NCI-H2081 (cell line): ENCODE measurements at places on chromosomes 4 and X.

GRCh38 chrX:30971774-30972603 lies 82.9 kb upstream of the TAB3 start:
- DNase-seq: no peak

DNA sequence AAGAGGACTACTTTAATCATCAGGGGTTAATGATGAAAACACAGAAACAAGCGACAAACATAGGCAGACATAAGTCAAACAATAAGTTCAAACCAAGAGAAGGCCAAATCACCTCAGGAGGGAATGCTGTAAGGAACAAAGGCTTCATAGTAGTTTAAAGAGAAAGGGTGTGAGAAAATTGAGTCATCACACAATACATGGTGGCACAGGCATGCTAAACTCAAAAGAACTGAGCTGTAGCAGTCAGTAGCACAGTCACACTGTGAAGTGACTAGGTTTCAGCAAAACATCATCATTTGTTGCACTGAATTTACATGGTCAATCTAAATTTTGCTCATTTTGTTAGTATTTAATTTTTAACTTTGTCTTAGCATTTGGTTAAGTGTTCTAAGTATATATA lies 24.2 kb downstream of the SMC1A start:
- DNase-seq: no peak

- no peak for DNase-seq
Observed at GRCh38 chrX:69182818-69183380, 17.6 kb upstream of the PJA1 start.

GRCh38 chr4:26937567-26937966 lies 76.9 kb downstream of the STIM2 start:
- DNase-seq: no peak

DNA sequence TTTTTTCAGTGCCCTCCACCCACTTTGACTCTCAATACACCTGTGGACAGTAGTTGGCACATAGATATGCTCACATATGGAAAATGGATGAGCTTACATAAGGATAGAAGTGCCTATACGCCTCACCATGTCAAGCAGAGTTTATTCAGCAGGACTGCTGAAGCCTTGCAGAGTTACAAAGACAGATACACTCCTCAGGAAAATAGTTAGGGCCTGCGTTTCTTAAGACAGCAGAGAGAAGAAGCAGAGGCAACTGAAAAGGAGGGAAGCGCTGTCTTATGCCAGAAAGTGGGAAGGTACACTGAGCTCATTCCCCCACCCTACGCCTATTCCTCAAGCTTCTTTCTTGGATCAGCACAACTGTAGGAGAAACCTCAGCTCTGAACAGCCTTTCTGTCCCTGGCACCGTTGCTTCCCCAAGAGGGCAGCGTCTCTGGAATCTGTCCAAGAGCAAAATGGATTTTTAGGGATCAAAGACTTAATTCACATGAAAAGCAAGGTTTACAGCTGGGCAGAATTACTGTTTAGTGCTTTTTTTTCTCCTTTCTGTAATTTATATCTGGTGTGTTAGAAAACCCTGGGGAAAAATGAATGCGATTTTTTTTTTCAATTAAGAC lies 37.3 kb upstream of the MBTPS2 start:
- DNase-seq: no peak

GRCh38 chrX:45711231-45711630 lies 510.6 kb upstream of the DIPK2B start:
- DNase-seq: no peak

DNA sequence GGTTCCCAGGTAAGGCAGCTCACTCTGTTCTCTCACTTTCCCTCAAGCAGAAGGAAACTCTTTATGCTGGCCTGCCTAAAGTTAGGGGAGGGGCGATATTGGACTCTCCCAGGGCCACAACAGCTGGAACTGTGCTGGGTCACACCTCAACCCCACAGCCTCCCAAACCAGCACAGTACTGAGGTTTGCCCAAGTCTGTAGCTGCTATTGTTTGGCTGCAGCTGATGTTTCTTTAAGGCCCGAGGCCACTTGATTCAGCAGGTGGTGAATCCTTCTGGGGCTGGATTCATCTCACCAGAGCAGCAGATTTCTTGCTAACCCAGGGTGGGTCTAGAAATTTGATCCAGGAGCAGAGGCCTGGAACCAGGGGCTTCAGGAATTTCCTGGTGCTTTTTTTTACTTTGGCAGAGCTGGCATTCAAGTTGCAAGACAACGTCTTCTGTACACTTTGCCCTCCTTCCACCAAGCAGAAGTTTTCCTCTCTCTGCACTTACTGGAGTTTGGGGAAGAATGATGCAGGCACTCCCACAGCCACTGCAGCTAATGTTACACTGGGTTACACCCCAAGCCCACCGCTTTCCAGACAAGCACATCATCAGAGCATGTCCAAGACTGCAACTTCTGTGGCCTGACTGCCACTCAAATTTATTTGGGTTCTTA lies 544.7 kb upstream of the NDST4 start:
- DNase-seq: no peak

DNA sequence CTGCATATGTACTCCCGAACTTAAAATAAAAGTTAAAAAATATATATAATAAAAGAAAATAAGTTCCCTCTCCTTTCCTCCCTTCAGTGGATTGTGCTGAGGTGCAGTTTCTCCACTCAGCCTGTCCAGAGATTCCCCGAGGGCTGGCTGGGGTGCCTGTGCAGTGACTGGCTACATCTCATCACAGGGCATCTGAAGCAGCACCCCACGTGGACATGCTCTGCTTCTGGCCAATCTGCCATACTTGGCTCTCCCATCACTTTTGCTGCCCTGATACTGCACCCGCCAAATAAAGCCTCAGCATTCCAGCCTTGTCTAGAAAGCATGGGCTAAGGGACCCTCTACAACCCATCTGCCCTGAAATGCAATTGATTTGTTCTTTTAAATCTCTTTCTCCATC lies 11.1 kb upstream of the MGST2 start:
- no peak for DNase-seq

- DNase-seq: no peak
Observed at GRCh38 chr4:138110815-138111214, 131.3 kb downstream of the SLC7A11 start.

GRCh38 chr4:169622566-169622965 lies 2.2 kb downstream of the CLCN3 start:
- no peak for DNase-seq

DNA sequence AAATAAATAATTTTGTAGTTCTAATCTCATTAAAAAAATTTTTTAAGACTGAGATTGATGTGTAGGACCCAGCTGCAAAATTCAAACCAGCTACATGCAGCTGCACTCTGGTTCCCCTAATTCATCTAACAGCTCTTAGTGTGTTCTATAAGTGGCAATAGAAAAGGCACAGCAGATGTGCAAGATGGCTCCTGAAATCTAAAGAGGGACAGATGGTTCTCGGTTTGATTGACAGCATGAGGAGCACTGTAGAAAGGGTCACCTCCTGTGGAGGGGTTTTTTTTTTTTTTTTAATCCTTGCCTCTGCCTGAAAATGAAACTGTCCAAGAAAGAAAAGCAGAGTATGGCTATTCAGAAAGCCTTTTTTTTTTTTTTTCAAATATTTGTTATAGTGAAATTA lies 16.9 kb upstream of the OCIAD1 start:
- DNase-seq: no peak

DNA sequence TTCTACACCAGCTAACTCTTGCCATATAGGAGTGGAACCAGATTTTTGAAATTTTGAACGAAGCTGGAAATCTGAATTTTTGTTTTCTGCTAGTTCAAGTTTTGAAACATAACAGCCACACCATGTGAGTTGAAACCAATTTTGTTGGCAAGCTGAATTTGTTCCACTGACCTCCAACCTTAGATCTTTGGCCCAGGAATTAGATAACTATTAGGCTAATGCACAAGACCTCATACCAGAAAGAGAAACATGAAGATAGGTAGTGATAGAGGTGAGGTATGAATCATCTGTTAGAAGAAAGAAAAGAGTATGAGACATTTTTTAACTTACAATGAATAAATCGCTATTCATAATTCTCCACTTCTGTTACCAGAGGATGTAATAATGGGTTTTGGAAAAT lies 76.8 kb upstream of the ACSL1 start:
- DNase-seq: no peak

- no peak for DNase-seq
Observed at GRCh38 chrX:131626681-131627296, 82.9 kb downstream of the OR13H1 start.

GRCh38 chr4:7390336-7390735 lies 44.4 kb downstream of the PSAPL1 start:
- DNase-seq: no peak

GRCh38 chrX:74346088-74346487 lies 42.1 kb downstream of the ZCCHC13 start:
- DNase-seq: no peak

GRCh38 chr4:159549098-159549518 lies 446.2 kb downstream of the RAPGEF2 start:
- no peak for DNase-seq

GRCh38 chr4:30952526-30953219 lies 232.5 kb downstream of the PCDH7 start:
- no peak for DNase-seq

DNA sequence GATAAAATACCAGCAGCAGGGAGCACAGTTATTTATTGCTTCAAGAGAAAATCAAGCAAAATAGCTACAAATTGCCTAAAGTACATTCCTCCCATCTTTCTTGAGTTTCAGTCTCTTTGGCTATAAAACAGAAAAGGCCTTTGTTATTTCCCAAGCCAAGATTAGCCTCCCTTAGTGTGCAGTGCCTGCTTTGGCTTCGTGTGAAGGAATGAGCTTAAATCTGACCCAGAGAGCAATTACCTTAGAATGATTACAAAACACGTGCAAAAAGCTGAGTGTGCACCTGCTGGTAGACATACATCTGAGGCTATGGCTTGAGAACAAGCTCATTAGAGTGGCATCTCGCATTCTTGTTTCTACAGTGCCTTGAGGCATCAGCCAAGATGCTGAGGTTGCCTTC lies 250.8 kb downstream of the C4orf33 start:
- no peak for DNase-seq
